ENCODE measurements at places on chromosomes 1 and 21.

DNA sequence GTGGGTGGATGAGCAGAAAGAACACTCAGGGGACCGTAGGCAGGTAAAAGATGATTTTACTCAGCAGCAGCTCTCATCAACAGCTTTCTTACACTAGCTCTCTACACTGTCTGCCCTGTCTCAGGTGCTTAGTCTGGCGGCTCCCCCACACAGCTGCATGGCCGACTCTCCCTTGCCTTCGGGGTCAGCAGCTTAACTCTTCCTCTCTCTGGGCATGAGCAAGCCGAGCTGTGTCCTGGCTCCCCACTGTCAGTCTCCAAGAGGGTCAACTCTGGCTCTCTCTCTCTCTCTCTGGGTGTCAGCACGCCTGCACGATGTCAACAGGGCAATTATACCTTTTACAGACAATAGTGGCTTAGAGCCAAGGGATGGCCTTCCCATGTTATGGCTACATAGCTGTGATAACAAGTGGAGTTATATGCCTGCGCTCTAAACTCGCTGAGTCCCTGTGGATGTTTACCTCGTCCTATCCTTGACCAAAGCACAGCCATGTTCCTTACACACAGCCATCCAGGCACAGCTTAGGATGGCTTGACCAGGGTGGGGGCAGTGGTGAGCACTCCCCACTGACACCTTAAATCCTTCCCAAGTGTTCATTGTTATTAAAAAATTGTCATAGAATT, 3.1 kb upstream of the BCL10 start:
- no peak for DNase-seq

GRCh38 chr1:64645735-64646134, 99.1 kb upstream of the RAVER2 start:
- no peak for DNase-seq

DNA sequence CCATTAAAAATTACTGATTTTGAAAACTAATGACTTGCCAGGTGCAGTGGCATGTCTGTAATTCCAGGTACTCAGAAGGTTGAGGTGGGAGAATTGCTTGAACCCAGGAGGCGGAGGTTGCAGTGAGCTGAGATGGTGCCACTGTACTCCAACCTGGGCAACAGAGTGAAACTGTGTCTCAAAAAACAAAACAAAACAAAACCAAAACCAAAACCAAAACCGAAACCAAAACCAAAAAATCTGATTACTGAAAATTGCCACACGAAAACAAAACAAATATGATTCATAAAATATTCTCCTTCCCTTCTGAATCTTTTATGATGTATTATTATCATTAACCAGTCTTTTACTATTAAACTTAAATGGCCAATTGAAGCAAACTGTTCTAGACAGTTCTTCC, 74.1 kb downstream of the SERINC2 start:
- DNase-seq: no peak

GRCh38 chr1:65942476-65942875, 149.8 kb downstream of the PDE4B start:
- no peak for DNase-seq

GRCh38 chr1:56569661-56570060, 9.7 kb downstream of the PLPP3 start:
- no peak for DNase-seq

DNA sequence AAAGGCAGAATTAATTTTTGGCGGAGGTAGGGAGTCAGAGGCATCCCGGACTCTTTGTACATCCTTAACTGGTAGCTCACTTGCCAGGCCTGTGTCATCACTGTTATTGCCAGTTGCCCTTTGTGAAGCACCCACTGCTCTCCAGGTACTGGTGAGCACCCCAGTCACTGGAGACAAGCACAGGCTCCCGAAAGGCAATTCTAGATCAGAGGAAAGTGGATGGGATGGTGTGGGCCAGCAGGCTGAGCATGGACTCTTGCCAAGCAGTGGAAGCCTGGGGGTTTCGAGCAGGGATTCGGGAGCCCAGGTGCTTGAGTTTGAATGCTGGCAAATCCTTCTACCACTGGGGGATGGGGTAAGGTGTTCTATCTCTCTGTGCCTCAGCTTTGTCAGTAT, 551.1 kb downstream of the MATN1 start:
- DNase-seq: no peak

GRCh38 chr1:206502403-206502802, 4.9 kb upstream of the RASSF5 start:
- no peak for DNase-seq

- DNase-seq: no peak
These were observed 22.7 kb upstream of the RGS8 start for GRCh38 chr1:182707122-182707521.

DNA sequence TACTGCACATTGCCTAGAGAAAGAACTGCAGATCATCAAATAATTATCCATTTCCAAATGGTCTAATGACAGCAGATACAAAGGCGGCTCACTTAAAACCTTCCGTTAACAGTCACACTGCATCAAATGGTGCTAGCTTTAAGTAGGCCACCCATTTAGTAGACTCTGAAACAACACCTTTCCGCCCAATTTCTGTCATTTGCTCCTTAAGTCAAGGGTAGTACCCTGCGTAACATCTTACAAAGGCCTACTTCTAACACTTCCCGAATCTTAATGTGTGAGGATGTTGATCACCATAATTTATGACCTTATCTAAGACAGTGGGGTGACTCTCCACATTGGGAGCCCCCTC, 692 bp upstream of the RALGPS2 start:
- DNase-seq: no peak

DNA sequence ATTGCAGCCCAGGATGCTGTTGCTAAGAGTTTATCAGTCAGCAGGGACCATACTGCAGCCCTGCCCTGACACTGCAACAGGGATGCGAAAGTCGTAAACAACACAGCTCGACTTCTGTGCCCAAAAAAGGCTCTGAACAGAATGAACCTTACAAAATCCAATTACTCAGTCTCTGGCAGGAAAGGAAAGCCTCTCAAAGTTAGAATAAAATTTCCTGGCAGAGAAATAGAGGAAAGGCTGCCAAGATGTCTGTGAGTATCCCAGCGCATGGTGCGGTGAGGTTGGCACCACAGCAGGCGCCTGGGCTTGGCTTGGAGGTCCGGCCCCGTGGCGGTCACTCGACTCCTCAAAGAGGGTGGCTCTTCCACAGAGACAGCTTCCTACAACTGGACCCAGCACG, 185.8 kb downstream of the PCP4 start:
- no peak for DNase-seq

DNA sequence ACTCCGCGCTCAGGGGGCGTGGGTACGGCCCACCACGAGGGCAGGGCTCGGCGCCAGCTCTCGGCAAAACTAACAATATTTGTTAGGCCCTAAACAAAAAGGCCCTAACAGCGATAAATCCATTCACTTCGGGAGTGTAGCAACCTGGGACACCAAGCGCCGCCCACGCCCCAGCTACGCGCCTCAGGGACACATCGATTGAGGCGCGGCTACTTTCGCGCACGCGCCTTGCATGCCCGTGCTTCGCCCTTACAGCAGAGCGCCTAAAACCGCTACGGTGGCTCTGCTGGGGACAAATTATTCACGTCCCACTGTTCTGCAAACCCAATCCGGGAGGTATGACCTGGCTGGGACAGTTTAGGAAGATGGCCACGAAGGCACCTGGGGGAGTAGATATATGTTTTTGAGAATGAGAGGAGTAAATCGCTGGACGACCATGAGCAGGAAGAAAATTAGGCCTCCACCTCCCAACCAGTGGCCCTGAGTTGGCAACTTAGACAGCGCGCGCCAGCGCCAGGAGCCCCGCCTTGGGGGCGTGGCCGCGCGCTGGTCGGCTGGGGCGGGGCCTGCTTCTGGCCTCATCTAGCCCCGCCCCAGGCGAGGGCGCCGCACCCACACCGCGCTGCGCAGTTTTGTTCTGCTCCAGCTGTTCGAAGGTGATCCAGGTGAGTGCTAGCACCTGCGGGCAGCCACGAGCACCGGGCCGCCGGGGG, at the start of gene MGST3:
TSS of gene MGST3 (plus strand) at position 606 of the 713 bp plus-strand sequence. CDS start 18,614 bp downstream, outside the sequence.
- peak; percentile 98 for DNase-seq

DNA sequence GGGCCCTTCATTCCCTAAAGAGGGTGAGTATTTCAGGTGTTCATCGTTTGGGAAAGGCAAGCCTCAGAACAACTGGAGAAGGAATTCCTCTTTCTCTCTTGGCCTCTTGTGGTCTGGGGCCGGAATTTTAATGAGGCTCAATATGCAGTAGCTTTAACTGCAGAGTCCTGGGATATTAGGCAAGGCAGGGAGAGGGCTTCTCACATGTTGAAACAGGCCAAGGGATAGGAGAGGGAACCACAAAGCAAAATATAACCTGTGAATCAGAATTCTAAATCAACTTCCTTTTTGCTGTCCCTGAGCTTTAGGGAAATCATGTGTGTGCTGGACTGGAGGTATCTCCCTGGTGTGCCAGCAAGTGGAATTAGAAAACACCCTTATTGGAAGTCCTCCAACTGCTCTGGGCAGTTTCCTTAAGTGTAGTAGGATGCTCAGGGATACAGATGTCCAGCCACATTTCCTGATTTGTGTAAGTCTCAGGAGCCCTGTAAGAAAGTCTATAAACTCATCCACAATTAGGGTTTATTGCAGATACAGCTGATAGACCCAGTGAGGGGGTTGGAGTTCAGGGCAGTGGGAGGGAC, 215.8 kb upstream of the ZRANB2 start:
- no peak for DNase-seq

DNA sequence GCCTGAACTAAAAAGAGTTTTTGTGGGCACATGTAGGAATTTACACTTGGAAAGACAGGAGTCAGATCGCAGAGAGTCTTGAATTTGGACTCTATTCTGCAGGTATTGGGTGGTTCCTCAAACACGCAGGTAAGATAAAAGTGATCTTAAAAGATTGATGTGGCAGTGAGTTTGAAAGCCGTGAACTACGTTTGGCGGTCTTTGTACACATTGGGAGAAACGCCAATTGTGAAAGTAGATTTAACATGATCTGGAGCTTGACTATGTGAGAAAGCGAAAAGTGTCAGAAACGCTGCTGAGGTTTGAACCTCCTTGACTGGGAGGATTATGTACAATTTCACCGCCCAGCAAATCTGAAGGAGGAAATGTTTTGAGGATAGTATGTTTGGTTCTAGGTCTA, 1.5 kb upstream of the PPP2R5A start:
- no peak for DNase-seq

DNA sequence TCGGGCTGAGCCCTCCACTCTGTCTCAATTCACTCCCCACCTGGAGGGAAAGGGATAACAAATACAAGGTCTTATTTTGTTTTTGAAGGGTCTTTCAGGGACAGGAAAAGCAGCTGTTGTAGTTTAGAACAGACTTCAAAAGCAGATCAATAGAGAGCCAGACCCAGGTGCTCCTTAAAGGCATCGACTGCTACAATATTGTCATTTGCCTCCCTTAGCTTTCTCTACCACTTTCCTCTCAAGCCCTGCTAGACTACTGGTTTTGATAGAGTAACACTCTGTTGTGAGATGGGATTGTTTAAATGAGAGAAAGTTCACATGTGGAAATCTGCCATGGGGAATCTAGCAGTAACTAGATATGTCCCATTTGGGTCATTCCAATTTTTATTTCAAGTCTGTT, 24.0 kb downstream of the RGS7 start:
- no peak for DNase-seq

DNA sequence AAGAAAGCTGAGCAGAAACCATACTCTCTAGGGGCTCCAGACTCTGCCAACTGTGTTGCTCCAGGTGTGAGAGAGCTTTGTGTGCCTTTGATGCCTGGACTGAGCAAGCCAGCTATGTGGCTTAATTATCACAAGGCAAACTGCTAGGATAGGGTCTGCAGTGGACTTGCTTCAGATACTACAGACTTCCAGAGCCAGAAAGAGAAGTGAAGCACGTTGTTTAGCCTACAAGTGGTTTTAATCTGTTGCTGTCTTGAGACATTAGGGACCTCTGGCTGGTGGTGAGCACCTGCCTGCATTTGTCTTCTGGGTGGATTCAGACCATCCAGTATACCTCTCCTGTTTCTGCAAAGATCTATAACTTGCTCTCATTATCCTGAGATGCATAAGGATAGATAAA, 353.4 kb upstream of the PLXNA2 start:
- DNase-seq: no peak

DNA sequence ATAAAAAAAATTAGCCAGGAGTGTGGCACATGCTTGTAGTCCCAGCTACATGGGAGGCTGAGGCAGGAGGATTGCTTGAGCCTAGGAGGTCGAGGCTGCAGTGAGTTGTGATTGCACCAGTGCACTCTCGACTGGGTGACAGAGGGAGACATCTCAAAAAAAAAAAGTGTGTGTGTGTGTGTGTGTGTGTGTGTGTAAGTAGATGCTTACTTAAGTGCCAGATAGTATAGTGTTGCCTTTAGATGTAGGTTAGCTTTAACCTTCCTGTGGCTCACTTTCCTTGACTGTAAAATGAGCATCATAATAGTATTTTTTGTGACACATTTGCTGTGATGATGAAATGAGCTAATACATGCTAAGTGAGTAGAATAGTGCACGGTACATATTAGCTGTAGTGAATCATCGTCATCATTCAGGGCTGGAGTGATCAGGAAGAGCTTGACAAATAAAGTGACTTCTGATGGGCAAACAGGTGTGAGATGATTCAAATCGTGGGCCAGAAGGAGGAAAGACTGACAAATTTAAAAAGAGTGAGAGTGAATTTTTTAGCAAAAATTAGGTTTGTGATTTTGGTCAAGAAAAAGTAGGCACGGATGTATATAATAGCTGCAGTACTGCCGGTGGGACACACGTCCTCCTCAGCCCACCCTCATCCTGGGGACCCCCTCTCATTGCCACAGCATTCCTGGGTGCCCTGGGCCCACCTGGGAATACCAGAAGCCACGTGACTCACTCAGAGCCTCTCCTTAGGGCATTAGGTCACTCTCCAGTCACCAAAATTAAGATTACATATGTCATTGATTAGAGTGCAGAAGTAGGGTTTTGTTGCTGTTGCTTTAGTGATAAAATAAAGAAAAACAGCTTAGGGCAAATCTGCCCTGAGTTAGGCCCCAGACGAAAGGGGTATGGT, 33.9 kb downstream of the EIF2D start:
- no peak for DNase-seq

DNA sequence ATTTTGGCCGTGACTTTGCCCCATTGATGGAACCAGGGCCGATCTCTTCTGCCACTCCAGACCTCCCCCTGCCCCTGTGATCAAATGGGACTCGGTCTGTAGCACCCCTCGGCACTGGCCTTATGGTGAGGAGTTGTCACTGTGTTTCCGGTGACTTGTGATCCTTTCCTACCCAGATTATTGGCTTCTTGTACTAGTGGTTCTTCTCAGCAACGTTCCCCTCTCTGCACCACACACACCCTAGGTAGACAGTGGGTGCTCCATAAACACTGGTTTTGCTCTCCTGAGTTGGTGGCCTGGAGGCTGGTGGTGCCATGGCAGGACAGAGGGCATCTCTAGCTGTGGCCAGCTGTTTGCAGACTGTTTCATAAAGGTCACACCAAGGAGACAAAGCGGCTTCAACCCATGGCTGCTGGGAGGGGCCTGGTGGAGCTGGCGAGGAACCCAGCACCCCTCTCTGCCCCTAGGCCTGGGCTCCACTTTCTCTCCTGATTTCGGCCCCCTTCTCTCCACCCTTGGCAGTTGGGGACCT, 50.7 kb downstream of the DHRS3 start:
- no peak for DNase-seq

- DNase-seq: no peak
These were observed 10.5 kb downstream of the KIF21B start for GRCh38 chr1:201013031-201013485.
